BE2C (cell line): ENCODE measurements at places on chromosomes 2 and 18.

GRCh38 chr2:30664761-30665358, 142.4 kb downstream of the CAPN13 start:
- DNase-seq = no peak

GRCh38 chr2:40450796-40451430, 977 bp downstream of the SLC8A1 start:
- DNase-seq = peak; percentile 74

- no peak for DNase-seq
Observed at GRCh38 chr18:45589356-45590035, 25.8 kb upstream of the SLC14A2 start.

DNA sequence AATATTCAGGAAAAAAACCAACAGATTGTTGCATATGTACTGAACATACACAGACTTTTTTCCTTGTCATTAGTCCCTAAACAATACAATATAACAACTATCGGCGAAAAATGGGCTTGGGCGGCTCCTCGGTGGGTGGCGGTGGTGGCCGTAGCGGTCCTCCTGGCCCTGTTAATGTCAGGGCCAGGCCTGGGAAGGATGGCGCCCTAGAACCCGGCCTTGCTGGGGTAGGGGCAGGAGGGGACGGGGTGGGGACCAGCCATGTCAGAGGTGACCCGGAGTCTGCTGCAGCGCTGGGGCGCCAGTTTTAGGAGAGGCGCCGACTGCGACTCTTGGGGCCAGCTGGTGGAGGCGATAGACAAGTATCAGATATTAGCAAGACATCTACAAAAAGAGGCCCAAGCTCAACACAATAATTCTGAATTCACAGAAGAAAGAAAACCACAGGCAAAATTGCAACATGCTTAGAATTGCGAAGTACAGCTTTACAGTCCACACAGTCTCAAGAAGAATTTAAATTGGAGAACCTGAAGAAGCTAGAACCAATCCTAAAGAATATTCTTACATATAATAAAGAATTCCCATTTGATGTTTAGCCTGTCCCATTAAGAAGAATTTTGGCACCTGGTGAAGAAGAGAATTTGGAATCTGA, 36.5 kb downstream of the ROCK2 start:
- DNase-seq = no peak

DNA sequence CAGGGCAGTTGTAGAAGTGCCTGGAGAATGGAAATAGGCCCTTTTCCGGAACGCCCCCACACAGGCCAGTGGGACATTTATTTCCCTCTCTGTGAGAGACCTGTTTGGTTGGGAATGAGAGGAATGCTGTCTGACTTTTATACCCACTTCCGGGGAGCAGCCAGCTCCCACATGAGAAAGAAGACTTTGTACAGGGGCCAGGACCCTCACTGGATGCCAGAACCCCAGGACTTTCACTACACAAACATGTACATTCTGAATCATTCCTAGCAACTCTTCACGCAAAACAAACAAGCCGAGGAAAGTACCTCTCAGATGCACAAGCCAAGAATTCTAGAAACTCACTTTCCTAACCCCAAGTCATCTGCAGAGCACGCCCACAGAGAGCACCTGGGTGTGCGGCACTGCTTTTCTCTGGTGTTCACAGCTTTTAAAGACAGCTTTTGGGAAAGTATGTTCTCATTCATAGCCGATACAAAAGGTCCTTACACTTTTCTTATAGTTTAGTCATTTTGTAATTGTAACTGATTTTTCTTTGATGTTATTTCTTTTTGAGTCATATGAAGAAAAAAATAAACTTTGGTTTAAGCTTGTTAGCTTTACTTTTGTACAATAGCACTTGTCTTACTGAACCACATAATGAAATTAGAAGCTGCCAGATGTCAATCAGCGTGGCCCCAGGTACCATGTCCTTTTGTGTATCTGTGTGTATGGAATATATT, 856.1 kb upstream of the ID2 start:
- no peak for DNase-seq

- no peak for DNase-seq
Observed at GRCh38 chr2:48131539-48132270, 225.4 kb upstream of the FBXO11 start.

DNA sequence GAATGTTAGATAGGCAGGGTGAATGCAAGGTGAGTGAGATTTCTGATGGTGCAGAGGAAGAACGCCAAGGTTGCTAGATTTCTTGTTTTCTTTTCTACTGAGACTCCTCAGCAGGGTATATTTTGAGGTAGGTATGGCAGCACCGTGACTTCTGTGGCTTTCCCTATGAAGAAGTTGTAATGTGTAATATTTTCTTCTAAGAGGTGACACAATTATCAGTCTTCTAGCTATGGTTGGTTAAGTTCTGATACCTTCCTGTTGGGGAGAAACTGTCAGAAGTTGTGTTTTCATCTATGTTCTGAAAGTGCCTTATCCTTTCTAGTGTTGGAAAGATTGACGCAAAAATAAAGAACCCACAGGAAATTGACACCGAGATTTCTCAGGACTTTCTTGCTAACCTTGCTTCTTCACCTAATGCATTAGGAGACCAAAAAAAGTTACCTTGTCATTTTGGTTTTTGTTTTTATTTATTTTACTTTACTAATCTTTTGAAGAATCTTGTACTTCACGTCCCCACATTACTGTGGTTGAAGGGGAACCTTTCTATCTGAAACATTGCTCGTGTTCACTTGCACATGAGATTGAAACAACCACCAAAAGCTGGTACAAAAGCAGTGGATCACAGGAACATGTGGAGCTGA, 11.9 kb downstream of the IL18R1 start:
- DNase-seq = no peak

DNA sequence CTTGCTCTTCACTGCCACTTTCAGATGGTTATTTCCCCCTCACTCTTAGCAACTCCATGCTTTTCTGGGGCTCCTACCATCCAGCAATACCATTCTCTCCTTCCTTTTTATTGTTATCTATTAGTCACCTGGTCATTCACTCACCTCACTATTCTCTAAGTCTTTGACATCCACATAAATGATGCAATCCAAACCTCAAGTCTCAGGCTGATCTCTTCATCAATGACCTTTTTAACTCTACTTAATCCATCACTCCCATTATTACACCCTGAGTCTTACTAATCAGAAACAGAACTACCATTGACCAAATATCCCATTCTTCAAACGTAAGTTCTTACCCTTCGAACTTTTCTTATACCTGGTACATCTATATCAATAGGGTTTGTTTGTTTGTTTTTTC, 79.7 kb downstream of the ITSN2 start:
- DNase-seq = no peak

GRCh38 chr2:161245671-161246070, 62.6 kb upstream of the PSMD14 start:
- DNase-seq = no peak

- no peak for DNase-seq
Observed at GRCh38 chr2:11797846-11798245, 51.4 kb downstream of the LPIN1 start.

DNA sequence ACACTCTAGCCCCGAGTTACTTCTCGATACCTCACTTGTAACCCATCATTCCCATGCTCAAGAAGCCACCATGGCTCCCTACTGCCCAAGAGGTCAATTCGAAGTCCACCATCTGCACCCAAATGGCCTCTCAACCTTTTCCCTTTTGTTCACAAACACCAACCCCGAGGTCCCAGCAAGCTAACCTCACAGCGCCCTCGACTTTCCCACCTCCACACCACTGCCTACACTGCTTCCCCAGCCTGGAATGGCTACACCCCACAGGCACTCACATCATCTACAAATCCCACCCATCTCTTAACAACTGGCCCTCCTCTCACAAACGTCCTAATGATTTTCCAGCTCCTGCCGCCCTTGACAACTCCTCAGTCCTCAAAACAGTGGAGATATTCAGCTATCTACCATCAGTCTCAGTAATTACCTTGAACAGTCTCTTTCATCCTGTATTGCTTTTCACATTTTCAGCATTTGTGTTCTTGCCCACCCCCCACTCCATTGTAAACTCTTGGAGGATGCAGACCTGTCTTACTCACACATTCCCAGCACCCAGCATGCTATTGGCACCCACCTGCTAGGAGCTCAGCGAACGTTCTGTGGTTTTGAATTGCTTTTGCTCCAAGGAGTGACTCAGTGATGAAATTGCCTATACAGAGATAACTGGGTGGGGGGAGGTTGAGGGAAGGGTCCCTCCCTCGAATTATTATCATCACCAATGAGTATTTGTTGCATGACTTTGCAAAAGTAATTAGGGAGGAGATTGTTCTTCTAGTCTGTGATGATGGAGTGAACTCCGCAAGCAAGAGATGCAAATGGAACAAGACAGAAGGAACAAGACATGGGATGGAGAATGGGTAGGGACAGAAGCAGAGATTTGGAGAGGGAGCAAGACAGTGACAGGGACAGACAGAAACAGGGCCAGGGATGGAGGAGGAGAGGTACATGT, 106.8 kb downstream of the CYP26B1 start:
- DNase-seq = no peak

- no peak for DNase-seq
Observed at GRCh38 chr18:72086421-72086820, 457.7 kb downstream of the CBLN2 start.

DNA sequence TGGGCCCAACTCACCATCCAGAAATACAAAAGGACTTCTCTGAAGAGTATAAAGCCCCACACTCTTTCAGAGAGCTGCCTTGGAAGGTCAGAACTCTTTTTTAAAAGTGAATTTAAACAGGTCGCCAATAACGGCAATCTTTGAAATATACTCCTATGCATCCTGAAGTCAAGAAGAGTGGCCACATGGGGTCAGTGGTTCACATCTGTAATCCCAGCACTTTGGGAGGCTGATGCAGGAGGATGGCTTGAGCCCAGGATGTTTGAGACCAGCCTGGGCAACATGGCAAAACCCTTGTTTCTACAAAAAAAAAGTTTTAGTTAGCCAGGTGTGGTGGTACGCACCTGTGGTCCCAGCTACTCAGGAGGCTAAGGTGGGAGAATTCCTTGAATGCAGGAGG, 68.1 kb upstream of the FZD7 start:
- DNase-seq = no peak

- no peak for DNase-seq
Observed at GRCh38 chr18:3857544-3857943, 407.6 kb downstream of the TGIF1 start.

GRCh38 chr2:119947535-119947934, 65.3 kb upstream of the EPB41L5 start:
- no peak for DNase-seq
